ENCODE measurements at places on chromosomes 11 and 22.

- DNase-seq: no peak
Measured at GRCh38 chr11:8584511-8584910, 9.5 kb downstream of the STK33 start.

DNA sequence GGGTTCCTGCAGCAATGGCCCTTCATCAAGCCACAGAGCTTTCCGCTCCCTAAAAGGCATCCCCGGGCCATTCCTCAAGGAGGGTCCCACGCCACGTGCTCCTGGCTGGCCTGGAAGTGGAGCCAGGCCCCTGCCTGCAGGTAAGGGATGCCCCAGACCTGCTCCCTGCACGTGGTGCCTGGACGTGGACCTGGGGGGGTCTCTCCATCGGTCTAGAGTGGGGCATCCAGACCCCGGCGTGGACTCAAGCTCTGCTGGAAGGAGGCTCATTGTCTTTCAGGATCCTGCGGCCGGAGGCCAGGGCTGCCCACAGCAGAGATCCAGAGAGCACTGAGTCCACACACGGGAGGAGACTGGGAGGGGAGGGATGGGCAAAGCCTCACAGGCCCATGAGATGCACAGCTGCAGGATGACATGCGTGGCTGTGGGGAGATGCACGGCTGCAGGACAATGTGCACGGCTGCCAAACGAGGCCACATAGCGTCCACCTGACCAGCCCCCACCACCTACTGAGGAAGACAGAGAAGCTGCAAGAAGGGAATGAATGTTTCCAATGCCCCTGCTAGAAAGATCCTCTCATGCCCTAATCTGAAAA, 236.7 kb downstream of the BRD1 start:
- no peak for DNase-seq

DNA sequence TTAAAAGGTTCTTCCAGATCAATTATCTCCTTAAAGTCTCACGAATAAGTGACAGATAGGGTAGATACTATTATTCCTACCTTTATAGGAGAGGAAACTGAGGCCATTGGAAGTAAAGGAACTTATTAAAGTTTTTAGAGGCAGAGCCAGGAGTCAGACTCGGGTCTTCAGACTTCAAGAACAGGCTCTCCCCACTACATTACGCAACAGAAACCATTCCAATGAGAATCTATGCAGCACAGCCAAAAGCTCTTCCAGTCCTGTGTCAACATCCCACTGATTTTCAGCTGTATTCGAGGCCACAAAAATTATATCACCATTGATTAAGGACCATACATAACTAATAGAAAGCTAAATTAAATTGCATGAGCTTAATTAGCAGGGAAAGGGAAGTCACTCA, 77.4 kb downstream of the RELT start:
- DNase-seq: no peak

DNA sequence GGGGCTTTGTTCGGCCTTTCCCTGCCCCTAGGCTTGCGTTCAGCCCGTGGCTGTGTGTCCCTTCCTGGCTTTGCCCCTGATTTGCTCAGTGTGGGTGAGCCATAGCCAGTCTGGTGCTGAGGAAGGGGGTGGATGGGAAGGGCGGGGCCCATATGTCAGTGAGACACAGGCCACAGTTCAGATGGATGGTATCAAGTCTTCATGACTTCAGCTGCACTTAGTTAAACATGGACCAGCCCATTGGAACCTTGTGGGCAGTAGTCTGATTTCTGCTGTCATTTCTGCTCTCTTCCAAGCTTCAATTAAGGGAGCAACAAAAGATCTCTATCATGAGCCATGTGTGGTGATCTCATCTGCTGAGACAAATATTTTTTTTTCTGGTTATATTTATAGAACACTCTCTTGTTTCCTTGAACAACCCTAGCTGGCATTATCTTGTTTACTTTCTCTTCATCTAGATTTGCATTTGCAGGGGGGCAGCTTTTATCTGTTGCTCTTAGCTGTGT, 21.6 kb upstream of the PEX26 start:
- DNase-seq: no peak

- DNase-seq: no peak
Measured at GRCh38 chr22:25072406-25072805, 119.9 kb downstream of the KIAA1671 start.

GRCh38 chr11:6568191-6568918, 35.1 kb downstream of the RRP8 start:
- no peak for DNase-seq

- DNase-seq: no peak
Measured at GRCh38 chr22:41177040-41177621, 28.0 kb upstream of the L3MBTL2 start.

GRCh38 chr22:36728505-36728904, 25.0 kb upstream of the CACNG2 start:
- DNase-seq: no peak

GRCh38 chr11:88179971-88180629, 4.9 kb upstream of the RAB38 start:
- no peak for DNase-seq

GRCh38 chr11:29328961-29329441, 687.8 kb downstream of the KCNA4 start:
- DNase-seq: no peak

- no peak for DNase-seq
Measured at GRCh38 chr11:117731722-117732290, 65.2 kb downstream of the DSCAML1 start.

DNA sequence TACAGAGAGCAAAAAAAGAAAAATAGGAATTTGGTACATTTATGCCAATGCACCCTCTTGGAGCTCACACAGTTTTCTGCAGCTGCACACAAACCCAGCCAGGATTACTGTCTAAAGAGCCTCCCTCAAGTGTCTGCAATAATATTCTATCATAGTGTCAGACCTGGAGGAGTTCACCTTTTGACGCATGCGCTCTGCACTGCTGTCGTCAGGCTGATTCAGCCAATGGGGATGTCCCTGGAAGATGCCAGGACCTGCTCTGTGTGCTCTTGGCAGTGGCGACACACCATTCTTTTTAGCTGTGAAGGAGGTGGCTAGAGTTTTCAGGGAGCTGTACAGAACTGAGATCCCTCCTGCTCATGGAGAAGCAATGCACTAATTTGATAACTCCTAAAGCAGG, 249.0 kb upstream of the KIRREL3 start:
- no peak for DNase-seq

GRCh38 chr11:2471048-2471803, 26.4 kb downstream of the KCNQ1 start:
- DNase-seq: no peak

DNA sequence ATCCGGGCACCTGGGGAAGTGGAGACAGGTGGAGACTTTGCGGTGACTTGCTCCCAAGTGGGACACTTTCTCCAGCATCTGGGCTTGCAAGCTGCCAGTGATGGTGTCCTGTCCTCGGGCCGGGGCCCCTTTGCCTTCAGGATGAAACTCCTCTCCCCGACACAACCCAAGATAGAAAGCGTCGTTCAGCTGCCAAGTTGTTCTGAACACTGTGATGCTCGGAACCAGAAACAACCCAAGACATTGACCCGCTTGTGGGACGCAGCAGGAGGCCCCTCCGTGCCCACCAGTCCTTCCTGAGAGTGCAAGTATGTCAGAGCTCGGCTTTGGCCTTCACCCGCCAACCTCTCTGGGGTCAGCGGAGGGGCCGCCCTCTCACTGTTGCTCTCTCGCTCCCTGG, 31.3 kb downstream of the LINC01488 start:
- DNase-seq: no peak

DNA sequence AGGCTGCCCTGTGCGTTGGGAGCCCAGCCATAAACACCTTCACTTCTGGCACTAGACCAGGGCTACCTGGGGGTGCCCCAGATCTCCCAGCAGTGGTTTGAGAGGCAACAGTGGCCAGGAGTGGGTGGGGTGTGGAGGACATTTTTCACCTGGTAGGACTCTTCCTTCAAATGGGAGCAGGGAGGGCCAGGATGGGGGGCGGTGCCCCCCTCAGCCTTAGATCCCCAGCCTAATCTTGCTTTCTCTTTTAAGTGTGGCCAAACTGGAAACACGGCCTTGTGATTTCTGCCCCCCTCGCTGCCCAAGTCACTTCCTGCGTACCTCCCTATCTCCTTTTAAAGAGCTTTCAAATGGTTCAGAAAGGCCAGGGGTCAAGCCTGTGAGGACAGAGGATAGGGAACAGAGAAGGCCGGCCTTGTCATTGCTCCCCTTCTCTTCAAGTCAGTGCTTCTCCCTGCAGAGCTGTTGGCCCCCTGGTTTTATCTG, 800 bp downstream of the KCNJ5 start:
- DNase-seq: no peak

DNA sequence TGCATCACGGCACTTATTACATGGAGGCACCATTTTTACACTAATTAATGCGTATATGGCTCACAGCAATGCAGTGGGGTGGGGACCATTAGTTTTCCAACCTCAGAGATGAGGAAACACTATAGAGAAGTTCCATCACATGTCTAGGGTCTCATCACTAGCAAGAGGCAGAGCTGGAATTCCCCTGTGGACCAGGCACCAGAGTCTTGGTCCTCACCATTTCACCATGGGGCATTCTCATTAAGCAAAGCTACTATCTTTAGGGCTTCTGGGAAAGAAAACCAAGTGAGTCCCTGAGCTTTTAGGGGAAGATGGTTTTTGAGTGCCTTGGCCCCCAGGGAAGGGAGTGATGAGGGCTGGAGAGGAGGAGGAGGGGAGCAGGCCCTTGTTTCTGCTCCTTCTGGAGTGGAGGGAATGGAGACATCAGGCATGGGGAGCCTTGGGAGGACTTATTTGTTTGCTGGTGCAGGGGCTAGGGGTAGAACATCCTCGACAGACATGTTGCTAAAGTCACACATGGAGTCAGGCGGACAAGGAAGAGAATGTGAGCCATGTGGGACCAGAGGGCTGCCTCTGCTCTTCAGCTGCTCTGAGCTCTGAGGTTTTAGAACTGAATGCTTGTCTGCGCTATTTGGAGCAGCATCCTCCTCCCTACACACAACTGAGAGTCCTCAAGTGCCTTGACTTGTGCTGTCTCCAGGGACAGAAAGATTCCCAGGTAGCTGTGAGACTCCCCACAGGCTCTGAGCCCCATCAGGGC, 40.3 kb upstream of the ZBED5 start:
- DNase-seq: no peak

GRCh38 chr11:937841-938261, 12.2 kb downstream of the AP2A2 start:
- no peak for DNase-seq

- no peak for DNase-seq
Measured at GRCh38 chr22:47063071-47063509, 300.6 kb downstream of the TBC1D22A start.

DNA sequence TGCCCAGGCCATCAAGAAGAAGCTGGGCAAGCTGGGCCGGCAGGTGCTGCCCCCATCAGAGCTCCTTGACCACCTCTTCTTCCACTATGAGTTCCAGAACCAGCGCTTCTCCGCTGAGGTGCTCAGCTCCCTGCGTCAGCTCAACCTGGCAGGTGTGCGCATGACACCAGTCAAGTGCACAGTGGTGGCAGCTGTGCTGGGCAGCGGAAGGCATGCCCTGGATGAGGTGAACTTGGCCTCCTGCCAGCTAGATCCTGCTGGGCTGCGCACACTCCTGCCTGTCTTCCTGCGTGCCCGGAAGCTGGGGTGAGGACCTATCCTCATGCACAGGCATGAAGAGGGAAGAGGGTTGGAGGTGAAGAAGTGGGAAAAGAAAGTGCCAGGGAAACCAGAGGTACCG, 5.3 kb upstream of the NHERF4 start:
- no peak for DNase-seq

GRCh38 chr22:17789379-17790200, 15.3 kb upstream of the BID start:
- no peak for DNase-seq

DNA sequence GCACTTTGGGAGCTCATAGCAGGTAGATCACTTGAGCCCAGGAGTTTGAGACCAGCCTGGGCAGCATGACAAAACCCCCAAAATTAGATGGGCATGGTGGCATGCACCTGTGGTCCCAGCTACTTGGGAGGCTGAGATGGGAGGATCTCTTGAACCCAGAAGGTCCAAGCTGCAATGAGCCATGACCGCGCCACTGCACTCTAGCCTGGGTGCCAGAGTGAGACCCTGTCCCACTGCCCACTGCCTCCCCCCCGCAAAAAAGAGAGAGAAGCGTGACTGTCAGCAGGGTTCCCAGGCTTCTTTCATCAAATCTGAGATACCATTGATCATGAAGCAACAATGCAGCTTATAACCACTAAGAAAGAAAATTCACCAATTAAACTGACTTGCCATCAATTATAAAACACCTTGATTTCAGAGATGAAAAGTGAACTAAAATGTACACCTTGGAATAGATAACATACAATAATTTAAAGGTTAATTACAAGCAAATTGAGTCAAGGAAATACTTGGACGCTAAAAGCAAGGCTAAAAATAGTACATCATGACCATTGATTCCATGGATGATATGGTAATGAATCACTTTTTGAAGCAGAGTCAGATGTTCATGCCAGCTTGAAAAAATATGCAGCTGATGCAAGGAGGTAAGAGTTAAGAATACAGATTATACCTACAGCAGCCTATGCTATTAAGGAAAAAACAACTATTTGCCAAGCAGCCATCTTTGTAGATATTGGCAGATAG, 90.8 kb upstream of the ALKBH3 start:
- no peak for DNase-seq

DNA sequence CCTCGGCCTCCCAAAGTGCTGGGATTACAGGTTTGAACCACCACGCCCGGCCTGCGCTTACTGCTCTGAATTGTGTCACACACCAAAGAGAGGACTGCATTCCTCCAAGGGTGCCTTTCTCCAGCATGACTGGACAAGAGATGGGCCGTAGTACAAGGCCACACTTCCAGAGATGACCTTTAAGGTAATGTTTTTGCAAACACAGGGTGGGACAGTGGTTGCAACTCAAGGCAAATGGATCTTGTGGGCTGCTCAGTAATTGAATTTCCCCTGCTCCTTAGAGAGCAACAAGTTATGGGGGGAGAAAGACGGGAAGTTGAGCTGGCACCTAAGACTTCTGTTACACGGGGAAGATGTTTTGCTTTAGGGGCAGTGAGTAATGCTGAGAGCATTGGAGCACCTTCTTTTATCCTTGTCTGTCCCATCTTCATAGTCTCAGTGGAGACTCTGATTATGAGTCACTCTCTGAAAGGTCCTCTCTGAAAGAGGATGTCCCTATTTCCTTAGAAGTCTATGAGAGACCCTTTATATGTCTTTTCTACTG, 66.3 kb downstream of the C11orf91 start:
- no peak for DNase-seq

- no peak for DNase-seq
Measured at GRCh38 chr22:19352766-19353165, 61.2 kb upstream of the CLTCL1 start.

DNA sequence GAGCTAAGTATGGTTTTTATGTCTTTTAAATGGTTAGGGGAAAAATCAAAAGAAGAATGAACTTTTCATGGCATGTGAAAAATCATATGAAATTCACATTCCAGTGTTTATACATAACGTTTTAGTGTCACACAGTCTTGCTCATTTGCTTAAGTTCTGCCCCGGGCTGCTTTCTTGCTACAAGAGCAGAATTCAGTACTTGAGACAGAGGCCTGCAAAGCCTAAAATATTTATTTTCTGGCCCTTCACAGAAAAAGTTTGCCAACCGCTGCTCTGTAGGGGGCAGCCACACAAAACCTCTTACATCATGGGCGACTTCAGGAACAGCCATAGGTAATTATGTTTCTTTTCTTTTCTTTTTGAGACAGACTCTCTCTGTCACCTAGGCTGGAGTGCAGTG, 1.0 kb upstream of the ATG2A start:
- DNase-seq: no peak

Measured in stimulated activated CD8-positive, alpha-beta memory T cell treated with anti-CD3 and anti-CD28 coated beads, Interleukin-7, amount 100 ng/mL, for 24 hours (primary cell).